AG20443 (cell line): ENCODE measurements at places on chromosomes 1 and 21.

DNA sequence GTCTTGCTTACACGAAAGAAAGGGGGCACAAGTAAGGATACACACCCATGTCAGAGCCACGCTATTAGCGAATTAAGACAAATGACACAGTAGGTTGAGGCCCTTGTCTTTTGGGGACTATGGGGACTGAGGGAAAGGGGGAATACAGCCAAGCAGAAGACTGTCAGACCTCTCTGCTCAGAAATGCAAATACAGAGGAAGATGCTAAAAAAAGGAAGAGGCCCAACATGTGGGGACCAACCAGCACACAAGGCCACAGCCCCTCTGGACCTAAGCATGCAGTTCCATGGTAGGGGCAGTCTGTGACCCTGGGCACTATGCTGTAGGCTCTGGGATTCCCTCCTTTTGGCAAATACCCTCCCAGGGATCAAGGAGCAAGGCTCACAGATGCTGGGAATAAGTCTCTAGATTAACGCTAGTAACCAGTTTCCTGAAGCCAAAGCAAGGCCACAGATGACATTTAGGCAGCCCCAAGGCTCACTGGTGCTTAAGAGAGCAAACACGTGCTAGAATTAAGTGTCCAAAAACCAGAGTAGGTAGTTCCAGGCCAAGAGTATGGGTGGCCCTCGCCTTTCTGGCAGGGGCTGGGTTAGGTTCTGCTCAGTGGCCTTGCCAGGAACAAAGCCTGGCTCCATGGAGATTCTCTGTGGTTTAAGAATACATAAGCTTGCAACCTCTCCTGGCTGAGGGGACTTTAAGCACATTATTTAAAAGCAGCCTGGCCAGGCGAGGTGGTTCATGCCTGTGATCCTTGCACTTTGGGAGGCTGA is 38.2 kb downstream of the RABIF start:
- DNase-seq: no peak

- DNase-seq: no peak
Observed at GRCh38 chr1:233082778-233083550, 132.6 kb downstream of the NTPCR start.

DNA sequence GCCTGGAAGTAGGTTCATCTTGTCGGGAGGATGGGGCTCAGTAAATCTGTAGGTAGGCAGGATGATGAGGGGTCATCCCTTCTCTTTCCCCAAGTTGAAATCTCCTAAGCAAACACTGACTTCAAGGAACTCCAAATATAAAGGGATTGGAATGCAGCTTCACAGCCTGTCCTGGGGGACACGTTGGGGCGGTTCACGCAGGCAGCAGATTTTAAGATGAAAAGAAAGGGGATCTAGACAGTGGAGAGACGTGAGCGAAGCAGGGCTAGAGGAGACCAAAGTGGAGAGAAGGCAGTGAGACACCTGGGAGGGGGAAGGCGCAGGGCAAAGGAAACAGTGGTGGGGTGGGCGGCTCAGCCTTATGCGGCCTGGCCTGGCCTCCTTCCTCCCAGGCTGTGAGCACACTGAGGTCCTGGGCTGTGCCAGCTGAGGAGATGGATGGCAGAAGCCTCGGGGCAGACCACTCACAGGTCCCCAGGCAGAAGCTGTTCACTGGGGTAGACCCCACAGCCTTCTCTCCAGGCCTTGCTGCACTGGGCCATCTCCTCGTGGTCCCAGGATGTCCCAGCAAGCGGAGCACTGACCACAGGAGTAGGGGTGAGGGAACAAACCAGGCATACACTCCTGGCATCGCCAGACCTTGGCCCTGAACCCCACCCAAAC is 51.7 kb downstream of the TOR1AIP2 start:
- DNase-seq: no peak

DNA sequence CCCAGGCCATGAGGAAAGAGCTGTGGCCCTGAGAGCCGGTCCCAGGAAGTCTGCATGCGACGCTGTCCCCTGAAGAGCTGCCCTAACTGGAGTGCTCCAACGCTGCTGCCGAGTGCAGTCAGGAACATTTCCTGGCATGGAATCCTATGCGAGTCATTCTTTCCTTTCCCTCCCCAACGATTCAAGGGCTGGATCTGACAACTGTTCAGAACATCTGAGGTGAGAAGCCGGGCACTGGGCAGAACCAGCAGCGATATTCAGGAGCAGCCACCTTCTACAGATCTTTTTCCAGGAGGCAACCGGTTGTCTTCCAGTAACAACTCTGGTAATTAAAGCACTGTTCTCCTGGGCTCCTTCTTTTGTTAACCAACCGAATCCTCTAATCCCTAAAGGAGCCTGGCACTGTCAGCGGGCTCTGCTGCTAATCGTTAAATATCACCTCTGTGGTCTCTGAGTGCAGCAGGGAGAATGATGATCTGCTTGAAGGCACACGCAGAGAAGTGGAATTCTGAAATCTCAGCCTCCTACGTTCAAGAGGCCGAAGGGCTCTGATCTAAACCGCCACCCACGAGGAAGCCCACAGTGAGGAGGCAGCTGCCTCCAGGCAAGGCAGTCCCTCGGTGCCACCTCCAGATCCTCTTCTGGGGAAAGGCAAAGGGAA is 55.8 kb downstream of the SLC45A1 start:
- DNase-seq: peak; percentile 89

DNA sequence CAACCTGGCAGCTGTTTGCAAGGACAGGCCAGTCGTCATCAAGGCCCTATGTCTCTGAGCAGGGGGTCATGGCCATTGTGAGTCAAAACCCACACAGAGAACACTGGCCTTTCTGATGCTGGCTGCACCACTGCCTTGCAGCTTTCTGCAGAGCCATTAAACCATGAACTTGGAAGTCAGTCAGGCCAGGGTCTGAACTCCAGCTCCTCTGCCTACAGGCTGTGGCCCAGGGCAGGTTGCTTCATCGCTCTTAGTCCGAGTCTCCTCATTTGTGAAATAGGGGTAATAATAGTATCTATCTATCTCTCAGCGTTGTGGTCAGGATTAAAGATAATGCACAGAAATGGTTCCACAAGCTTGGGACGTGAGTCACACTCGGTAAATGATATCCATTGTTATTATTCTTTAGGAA is 35.8 kb upstream of the HIVEP3 start:
- peak; percentile 25 for DNase-seq

DNA sequence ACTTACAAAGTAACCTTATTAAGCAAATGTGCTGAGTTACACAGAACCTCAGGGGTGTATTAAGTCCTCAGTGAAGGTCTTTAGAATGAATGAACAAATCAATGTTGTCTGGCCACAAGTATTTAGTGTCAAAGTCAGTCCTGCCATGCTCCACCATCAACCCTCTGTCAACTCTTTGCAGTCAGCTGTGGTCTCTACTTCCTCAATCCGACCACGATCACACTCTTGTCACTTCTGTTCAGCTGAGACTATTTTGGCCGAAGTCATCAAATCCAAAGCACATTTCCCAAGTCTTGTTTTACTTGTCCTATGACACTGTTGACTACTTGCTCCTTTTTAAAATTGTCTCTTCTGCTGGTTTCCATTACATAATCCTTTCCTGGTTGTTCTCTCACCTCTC is 173.5 kb downstream of the ST6GALNAC5 start:
- no peak for DNase-seq

GRCh38 chr1:221630236-221630635 is 111.7 kb downstream of the DUSP10 start:
- no peak for DNase-seq

- DNase-seq: peak; percentile 78
Observed at GRCh38 chr1:240414237-240414636, 197.7 kb downstream of the GREM2 start.

- no peak for DNase-seq
Observed at GRCh38 chr1:91784191-91784590, 101.8 kb downstream of the TGFBR3 start.

DNA sequence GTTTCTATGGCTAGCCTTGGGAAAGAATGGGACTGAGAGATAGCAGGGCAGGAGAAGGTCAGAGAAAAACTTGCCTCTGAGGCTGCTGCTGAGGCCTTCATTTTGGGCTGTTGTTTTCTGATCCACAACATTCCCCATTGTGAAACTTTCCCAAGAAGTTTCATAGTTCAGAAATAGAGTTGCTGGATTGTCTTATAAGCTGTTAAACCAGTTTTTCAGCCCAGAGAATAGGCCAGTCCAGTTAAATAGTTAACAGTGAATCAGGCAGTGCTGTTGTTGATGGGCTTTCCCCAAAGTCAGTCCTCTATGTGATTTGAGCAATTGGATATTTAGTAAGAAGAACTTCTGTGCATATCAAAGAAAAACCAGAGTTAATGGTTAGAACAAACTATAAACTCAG is 77.0 kb downstream of the C21orf91 start:
- DNase-seq: no peak

- DNase-seq: peak; percentile 25
Observed at GRCh38 chr1:164613176-164613575, 54.2 kb downstream of the PBX1 start.

DNA sequence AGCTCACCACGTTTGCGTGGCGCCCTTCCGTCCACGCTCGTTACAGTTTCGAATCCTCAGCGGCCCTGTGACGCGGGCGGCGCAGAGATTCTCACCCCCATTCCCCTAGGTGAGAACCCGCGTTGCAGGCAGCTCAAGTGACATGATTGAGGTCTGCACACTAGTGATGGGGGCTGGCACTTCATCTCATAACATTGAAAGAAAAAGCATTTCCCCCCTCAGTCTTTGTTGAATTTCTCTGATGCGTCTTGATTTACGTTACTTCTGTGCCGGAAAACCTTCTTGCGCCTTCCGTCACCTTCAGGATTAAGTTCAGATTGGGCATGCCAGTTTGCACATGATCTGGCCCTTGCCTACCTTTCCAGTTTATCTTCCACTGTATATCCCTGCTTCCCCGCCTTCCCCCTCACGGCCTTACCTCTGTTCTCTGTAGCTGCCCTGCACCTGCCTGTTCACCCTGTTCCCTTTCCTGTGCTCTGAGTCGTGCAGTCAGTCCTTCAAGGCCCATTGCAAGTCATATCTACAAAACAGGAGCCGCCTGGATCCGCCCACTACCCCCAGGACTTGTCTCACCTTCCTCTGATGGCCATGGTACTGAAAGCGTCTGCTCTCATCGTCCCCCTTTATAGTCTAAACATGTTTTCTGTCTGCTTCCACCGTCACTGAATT is 1.1 kb downstream of the CTPS1 start:
- DNase-seq: no peak

DNA sequence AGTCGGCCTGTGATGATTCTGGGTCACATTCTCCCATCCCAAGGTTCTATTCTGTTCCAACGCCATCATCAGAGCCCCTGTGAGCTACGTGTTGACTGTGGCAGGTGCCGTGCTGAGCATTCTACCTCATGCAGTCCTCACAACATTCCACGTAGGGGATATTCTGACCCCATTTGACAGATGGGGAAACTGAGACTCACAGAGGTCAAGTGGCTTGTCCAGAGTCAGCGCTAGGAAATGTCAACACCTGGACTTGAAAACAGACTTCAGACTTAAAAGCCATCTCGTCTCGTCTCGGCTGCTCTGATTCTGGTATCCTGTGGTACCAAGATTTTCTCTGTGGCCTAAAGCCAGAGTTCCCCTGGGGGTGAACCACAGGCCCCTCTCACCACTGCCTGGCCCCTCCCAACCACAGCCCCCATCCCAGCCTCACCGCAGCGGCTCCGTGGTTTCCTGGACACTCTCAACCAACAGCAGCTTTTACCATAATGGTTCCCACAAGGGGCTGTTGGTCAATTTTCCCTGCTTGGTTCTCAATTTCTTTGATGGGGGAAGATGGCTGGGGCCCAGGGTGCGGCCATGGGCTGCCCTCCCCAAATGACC is 39.6 kb downstream of the SDC3 start:
- DNase-seq: no peak

GRCh38 chr21:32186804-32187203 is 92.0 kb downstream of the MIS18A start:
- DNase-seq: no peak

DNA sequence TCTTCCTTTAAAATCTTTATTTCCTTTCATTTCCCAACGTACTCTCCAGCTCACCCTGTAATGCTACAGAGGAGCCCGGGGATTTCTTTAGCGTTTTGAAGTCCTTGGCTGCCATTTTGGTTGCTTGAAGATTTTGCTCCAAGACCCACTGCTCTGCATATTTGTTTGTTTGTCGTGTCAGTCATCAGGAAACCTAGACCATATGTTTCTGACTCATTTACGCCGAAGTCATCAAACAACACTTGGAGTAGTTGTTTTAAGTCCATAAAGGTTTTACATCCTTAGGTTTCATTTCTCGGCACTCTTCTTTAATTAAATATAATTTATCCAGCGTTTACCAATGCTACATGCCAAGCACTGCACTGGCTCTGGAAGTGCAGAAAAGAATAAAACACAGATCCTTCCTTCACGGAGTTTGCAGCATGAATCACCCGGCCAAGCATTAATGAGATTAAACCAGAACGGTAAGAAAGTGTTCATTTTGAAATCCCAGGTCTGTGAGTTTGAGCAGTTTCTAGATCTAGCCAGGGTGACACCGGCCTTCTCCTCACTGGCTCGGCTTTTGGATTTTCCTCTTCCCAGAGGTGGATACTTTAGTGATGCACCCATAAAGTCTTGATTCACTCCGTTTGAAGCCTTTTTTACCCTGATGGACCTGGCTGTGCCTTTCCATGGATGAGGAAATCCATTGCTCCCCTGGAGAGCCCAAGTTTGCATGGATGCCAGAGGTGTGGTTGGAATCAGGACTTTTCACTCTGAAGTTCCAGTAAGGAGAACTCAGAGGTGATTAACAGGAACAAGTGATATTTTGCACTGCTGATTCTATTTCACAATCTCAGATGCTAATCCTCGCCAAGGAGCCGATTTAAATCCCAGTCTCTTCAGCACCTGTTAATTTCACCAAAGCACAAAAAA is 109.3 kb downstream of the KAZN start:
- no peak for DNase-seq

DNA sequence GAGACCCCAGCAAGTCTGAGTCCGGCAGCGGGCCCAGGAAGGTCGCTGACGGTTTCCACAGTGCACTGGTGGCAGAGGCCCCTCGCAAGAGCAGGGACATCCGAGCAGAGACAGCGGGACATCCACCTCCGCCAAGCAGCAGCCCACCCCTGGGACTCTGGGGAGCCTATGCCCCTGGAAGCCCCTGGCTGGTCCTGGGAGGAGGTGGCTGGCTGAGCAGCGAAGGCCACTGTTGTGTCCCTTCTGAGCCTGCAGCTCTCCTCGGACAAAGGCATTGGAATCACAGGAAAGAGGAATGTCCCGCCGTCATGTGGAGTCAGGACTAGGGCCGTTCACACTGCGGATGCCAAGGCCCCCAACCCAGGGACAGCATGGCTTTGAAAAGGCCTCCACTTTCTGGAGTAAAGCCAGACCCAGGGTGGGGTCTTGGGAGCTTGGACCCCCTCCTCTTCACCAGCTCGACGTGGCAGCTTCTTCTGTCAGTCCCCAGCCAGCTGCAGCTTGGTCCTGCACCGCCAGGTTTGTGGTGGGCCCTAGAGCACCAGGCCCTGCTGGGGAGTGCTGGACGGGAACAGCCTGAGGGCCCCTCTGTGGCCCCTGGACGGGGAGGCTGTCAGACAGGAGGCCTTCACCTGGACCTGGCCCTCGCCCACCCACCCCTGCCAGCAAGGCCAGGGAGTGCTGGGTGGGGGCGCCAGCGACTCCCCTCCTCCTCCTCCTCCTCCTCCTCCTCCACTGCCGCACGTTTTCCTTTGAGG is 1.4 kb downstream of the MEGF6 start:
- no peak for DNase-seq

GRCh38 chr1:231248778-231249177 is 7.8 kb downstream of the GNPAT start:
- no peak for DNase-seq

- DNase-seq: no peak
Observed at GRCh38 chr1:189669846-189670245, 807.8 kb downstream of the BRINP3 start.
